ENCODE measurements at places on chromosomes 7 and 10.

- DNase-seq: no peak
These were observed 75.6 kb upstream of the MGMT start for GRCh38 chr10:129391464-129391863.

GRCh38 chr7:159062569-159062968 is 82.1 kb downstream of the VIPR2 start:
- no peak for DNase-seq

GRCh38 chr7:159116581-159117339 is 27.9 kb downstream of the VIPR2 start:
- no peak for DNase-seq

DNA sequence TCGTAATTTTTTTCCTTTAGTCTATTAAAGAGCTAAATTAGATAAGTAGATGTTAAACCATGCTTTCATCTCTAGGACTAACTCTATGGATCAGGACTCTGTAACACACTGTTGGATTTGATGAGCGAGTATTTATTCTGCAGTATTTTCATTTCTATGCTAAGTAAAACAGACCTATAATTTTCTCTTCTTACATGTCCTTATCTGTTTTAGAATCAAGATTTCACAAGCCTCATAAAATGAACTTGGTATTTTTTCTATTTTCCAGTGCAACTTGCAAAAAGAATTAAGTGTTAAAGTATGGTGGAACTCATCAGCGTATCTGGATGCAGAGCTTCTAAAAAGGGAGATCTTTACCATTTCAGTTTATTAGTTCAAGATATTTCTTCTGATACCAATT is 2.4 kb downstream of the CACUL1 start:
- no peak for DNase-seq

GRCh38 chr7:125934539-125934938 is 1004.9 kb upstream of the POT1 start:
- no peak for DNase-seq

DNA sequence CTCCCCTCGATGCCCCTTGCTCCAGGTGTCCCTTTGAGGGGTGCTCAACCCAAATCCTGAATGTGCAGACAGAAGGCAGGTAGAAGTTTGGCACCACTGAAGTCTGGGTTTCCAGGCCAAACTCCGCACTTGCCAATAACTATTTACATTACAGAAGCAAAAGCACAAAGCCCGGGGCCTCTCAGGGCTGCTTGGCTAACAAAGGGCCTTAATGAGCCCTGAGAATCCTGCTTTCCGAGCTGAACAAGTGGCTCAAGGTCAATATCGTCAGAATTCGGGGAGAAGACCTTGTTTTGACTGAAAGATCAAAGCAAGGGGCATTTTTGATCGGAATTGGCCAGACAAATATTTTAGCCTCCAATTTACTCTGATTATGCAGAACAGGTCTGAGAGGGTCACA is 189.9 kb downstream of the HERPUD2 start:
- DNase-seq: no peak

GRCh38 chr7:31860925-31861324 is 173.9 kb downstream of the PPP1R17 start:
- no peak for DNase-seq

GRCh38 chr10:65742906-65743305 is 1182.9 kb upstream of the LRRTM3 start:
- DNase-seq: no peak

GRCh38 chr7:142130267-142130666 is 18.7 kb downstream of the MGAM2 start:
- DNase-seq: peak; percentile 45

GRCh38 chr10:12109286-12109685 is 20.2 kb upstream of the SEC61A2 start:
- peak; percentile 10 for DNase-seq

- DNase-seq: no peak
These were observed 1326.3 kb downstream of the XPNPEP1 start for GRCh38 chr10:108597031-108597430.

DNA sequence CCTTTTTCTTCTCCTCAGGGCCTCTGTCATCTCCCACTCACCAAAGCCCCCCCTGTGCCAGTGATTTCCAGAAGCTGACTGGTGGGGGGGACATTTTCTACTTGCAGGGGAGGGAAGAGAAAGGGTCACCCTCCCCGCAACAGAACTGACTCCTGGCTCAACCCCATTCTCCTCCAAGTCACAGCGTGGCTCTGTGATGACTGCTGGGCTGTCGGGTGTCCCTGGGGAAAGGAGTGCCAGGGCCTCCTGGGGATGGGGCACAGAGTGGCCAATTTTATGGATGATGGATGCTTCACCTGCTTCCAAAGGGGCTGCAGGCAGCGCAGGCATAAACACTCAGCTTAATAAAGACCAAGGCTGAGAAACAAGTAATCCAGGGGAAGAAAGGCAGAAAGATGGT is 523.0 kb downstream of the PTPRN2 start:
- DNase-seq: no peak

DNA sequence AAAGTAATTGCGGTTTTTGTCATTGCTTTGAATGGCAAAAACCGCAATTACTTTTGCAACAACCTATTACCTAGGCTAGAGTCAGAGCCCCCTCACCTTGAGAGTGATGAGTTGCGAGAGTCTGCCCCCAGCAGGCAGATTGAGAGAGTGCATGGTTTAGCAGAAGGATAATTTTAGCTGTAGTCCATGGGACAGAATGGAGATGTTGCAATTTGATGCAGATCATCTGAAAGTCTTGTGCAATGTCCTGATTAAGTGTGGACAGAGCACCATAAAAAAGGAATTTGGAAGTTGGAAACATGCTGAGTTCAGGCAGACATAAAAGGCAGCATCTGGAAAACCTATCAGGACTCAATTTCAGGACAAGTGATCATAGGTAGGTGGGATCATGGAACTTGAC is 48.7 kb downstream of the GPR141 start:
- peak; percentile 92 for DNase-seq

- no peak for DNase-seq
These were observed 51.3 kb downstream of the ODAD2 start for GRCh38 chr10:27947540-27947939.

- no peak for DNase-seq
These were observed 83.7 kb upstream of the PPP2R2D start for GRCh38 chr10:131816941-131817700.

DNA sequence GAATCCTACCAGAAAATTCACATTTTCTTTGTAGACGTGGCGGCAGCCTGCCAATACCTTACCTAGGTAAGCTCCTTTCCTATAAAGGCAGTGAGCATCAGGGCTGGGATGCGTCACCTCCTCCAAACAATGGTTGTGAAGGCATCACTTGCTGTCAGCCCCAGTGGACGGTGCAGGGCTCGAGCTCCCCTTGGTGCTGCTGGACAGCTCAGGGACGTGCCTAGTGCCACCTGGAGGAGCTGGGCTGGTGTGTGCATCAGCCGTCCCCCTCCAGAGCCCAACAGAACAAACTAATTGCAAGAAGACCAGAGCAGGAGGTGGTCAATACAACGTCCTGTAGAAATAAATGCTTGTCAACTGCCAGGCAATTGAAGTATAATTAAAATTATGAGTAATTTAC is 517.5 kb upstream of the FOXK1 start:
- no peak for DNase-seq

DNA sequence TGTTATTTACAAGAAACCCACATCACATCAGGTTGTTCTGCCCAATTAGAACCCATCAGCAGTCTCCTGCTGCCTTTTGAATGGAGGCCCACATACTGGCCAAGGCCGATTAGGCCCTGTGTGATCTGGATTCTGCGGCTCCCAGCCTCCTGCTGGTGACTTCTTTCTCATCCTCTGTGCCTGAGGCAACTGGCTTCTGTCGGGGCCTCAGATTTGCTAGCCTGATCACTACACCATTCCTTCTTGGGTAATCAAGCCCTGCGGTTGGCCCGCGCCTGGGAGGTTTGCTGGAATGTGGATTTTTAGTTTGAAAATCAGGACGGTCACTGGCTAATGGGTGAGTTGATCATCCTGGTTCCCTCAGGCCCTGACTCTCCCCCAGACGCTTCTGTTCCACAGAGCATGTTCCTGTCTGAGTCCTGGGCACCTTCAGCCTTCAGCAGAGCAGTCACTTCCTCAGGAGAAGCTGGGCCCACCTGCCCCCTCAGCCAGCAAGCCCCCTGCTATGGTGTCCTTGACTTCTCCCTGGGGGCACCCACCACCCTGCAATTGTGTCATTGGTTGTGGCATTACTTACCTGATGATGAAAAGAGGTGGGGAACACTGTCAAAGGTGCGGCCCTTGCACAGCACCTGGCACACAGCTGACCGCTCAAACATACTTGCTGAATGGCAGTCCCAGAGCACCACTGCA is 207.6 kb downstream of the PHTF2 start:
- no peak for DNase-seq

Measured in inflammatory macrophage treated with lipopolysaccharide for 1 hour (primary cell).